NCI-H1436 treated with DMSO at 0.1 percent for 48 hours (cell line): ENCODE measurements at places on chromosomes 13 and 19.

DNA sequence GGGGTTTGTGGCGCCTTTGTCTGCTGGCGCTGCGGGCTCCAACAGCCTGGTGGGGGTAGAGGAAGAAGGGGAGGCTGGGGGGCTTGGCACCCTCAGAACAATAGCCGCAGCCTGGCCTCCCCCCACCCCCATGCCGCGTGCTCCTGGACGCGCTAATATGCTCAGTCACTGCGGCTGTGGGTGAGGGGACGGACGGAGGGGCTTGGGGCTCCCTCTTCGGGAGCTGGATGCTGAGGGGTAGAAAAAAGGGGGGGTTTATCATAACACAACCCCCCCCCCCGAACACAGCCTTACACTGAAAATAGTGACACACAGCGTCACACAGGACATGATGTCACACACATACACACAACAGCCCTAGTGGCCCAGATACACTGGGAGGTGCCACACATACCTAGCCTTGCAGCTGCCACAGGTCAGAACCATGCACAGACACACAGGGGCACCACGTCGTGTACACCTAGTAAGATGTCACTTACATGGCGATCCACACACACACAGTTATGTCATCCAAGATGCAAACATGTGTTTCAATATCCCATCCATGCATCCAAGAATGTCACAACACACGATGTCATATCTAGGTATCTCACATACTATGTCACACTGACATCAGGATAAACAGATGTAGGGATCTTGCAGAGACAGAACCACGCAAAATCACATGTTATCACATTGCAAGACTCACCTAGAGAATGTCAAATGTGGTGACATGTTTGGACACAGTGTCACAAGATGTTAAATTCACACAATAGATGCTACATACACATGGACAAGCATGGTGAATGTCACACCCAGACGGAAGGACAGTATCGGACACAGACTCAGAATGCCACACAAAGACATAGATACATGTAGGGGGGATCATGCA lies 806 bp downstream of the MAST1 start:
- DNase-seq = no peak

- DNase-seq = no peak
Observed at GRCh38 chr13:47875201-47875600, 125.9 kb downstream of the SUCLA2 start.

DNA sequence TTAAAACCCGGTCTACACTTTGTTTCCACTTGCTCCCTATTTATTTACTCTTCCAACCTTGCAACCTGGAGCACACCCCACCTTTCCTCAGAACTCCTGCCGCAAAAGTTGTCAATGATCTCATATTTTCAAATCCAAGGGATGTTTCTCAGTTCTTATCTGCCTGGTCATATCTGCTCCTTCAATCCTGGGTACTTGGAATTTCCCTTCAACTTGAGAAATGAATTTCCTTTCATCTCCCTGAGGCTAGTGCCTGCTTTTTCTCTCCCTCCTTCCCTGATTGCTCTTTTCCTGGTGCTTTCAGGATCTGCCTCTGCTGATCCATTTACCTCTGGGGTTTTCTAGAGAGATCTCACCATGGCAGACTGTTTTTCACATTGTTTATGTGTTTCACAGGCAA lies 154.8 kb upstream of the IRS2 start:
- DNase-seq = no peak

DNA sequence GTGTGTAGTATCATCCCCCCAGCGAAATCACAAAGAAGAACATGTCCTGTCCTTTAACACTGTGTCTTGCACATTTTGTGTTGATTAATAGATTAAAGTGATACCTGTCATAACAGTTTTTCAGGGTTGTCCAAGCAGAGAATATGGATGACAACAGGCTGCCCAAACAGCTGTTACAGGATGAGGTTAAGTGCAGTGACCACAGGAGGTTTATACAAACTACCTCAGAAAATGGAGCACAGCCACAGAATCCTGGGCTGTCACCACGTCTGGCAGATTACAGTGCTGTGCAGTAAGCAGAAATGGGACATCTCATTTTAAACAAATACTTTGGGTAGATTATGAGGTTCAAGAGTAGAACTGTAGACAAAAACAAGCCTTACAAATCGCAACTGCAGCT lies 575.6 kb downstream of the DCT start:
- DNase-seq = no peak

DNA sequence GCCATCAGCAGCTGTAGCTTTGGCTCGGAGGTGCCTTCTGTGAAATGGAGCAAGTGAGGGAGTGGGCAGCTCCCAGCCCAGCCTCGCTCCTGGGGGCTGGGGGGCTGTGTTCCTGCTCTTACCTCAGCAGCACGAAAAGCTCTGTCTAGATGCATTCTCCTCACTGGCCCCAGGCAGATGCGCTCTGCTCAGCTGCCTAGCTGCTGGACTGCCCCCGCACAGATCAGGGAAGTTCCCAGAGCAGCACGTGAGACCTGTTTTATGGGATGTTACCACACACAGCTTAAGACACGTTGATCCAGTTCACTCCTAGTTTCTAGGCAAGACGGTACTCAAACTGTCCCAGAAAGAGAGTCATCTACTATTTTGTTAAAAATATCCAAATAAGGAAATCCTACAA lies 13.6 kb downstream of the LCP1 start:
- no peak for DNase-seq

DNA sequence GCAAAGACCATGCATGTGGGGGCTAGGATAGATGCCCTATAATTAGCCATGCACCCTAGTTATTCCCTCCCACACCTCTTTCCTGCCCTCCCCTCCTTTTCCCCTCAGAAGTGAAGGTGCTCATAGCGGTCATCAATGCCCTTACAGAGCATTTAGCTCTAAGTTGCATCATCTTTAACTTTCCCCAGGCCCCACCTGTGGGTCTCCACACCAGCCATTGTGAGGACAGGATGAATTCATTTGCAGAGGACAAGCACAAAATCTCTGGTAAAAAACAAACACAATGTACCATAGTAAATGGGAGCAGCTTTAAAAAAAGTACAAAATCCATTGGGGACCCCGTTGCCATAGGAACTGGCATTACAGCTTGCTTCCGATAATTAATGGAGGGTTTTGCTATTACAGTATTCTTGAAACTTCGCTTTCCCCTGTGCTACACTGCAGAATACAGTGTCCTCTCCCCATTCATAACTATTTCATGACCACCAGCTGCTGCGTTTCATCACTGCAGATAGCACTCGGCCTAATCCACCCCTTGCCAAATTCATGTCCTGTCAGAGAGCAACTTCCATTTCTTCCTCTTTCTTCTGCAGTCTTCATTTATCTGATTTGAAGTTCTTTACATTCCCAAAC lies 110.5 kb downstream of the ZDHHC20 start:
- DNase-seq = no peak

DNA sequence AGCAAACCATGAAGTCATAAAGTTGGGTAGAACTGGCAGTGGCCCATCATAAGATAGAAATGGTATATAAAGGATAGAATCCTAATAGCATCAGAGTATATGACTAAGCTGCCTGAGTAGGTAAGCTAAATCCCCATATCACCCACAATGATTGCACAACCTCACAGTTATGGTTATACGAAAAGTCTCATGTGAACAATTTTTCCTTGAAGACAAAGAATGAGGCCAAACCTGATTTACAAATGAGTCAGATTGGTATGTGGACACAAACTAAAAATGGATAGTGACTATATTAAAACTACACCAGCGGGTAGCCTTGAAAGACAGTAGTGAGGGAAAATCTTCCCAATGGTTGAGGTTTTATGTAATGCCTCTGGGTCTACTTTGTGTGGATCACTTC lies 40.9 kb upstream of the UFM1 start:
- no peak for DNase-seq

- DNase-seq = no peak
Observed at GRCh38 chr13:77409412-77409811, 82.5 kb upstream of the MYCBP2 start.

- DNase-seq = no peak
Observed at GRCh38 chr13:67410645-67411044, 180.5 kb upstream of the PCDH9 start.

DNA sequence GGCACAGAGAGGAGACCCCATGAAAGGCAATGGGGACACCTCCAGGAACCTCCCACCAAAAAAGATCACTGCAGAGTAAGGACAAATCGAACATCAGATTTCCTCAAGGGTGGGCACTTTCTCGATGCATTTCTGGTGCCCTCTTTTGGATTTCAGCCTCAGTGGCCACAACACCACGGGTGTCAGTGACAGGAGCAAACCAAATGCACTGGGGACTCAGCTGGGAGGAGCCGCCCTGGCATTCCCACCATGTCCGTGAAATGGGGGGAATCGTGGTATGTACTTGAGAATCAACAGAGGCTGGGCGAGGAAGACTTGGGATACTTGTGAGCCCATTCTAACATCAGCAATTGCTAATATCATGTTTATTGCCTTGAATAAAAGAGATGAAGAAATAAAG lies 16.3 kb downstream of the FAM187B start:
- DNase-seq = no peak

- DNase-seq = no peak
Observed at GRCh38 chr19:44796701-44797115, 12.2 kb upstream of the BCAM start.

GRCh38 chr19:56222901-56223300 lies 20.8 kb downstream of the ZSCAN5C start:
- DNase-seq = no peak

GRCh38 chr13:99386495-99386894 lies 79.3 kb upstream of the GPR183 start:
- DNase-seq = no peak

DNA sequence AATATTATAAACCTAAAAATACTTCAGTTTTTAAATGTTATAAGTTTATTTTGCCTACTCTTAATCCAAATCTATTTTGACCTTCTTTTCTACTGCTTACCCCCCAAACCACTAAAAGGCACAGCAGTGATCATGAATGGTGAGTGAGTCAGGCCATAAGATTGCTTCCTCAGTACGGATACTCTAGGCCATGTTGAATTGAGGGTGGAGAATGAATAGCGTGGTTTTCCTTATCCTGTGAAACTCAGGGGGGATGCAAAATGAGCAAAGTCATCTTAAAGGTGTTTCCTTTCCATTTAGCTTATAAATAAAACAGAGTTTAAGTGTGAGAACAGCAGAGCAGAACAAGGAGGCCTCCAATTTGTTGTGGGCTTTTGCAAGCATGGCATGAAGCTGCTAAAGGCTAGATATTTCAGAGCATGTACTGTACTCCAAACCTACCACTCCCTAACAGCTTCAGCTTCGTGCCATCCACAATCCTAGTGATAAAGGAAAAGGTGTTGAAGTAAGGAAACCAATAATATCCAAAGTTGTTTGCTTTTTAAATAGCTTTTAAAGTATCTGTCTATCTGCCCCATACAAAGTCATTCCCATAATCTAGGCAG lies 25.0 kb downstream of the SERPINE3 start:
- no peak for DNase-seq

DNA sequence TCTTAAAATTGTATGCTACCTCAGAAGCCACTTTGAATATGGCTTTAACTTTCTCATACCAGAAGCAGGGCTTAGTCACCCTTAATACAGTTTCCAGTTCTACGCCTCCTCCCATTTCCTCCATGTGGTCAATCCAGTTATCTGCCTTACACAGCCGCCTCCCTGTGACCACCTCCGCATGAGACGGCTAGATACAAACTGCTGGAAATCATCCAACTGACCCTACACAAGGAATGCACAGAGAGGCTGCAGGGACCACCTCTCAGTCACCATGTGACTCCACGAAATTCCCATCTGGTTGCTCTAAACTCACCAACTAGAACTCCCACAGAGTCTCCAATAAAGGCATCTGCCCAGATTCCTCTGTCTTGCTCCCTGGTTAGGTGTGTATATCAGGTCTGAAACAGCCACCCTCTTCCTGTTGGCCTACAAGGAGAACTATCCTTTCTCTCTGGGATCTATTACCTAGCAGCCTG lies 6.8 kb downstream of the ZNF564 start:
- no peak for DNase-seq

- no peak for DNase-seq
Observed at GRCh38 chr13:77196052-77196618, 130.8 kb downstream of the MYCBP2 start.

GRCh38 chr19:51022526-51022925 lies 3.0 kb upstream of the KLK10 start:
- no peak for DNase-seq

GRCh38 chr13:111225810-111226546 lies 94.5 kb upstream of the TEX29 start:
- DNase-seq = no peak
